GM23338 (cell line): ENCODE measurements at places on chromosomes 7 and 10. TPM values are rescaled to one million over a fixed set of nuclear protein-coding genes. Genes with fewer than 3 reads are reported as not detected.

GRCh38 chr7:49243521-49243920 is 319.2 kb downstream of the CDC14C start:
- peak; percentile 61 for DNase-seq

- DNase-seq: peak; percentile 68
Measured at GRCh38 chr10:44517635-44518034, 132.7 kb upstream of the CXCL12 start.

DNA sequence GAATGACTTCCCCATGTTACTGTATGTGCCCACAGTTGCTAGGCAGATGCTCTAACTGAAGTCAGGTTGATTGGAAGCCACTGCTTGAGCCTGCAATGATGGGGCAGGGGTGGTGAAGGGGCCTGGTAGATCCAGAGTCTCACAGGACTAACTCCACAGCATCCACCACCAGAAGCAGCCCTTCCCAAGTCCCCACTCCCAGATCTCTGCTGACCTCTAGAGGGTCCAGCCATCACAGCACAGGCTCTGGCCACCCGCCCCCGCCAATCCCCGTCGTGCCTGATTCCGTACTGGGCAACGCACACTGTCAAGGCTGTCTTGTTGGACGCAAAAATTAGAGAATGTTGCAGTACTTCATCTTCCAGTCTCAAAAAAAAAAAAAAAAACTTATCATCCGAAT is 136.8 kb upstream of the PDE1C start:
- DNase-seq: peak; percentile 68

DNA sequence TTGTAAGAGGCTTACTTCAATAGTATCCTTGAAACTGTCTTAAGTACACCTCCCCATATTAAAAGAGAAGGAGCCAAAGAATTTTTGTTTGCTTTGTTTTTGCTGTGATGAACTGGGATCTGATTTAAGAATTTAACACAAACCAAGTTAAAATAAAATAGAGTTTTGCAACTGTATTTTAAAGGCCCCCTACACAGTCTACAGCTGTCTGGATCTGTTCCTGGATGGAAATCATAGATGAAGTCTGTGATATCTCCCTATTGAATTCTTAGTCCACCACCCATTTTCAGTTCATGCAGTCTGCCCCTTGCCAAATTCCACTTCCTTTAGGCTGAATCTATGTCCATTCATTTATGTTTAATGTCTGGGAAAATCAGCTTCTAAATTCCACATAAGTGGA is 169.8 kb upstream of the MEOX2 start:
- DNase-seq: no peak

GRCh38 chr7:123637203-123637602 is 18.5 kb upstream of the LMOD2 start:
- peak; percentile 47 for DNase-seq

The CCM2 gene
- 37.0 and 40.1 TPM in 2 replicates for total RNA-seq

The TPST1 gene
- 19.2 and 20.4 TPM in 2 replicates for total RNA-seq
